ENCODE measurements at places on chromosomes 4 and X.

DNA sequence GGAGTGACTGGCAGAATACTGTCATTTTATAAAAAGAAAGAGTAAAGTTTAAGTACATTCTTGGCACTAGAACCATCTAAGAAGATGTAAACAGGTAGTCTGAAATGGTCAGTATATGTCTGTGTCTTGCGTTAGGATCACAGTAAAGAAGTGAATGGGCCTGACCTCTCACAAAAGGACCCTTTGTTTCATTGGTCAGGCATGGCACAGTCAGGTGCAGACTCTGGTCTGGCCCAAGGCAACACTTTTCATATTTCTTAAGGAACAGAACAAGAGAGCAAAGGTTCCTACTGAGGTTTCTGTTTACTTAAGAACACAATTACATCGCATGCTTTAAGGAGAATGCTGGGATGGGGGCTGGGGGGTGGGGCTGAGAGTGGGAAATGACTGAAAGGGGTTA lies 48.1 kb downstream of the RPGR start:
- no peak for DNase-seq

DNA sequence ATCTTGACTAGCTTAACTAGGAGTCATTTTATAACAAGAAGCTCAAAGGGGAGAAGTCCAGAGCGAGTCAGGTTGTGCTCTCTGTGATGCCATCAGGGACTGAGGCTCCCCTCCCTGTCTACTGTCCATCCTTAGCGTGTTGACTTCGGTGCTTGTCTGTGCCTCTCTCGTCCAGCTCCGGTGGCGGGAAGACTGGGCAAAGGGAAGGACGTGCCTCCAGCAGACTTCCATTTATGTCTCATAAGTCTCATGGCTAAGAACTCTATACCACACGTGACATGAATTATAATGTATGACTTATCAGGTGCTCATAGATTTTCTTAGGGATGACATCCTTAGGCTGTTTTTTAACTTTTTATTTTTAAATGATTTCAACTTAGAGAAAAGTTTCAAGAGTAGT lies 92.6 kb upstream of the TLR2 start:
- no peak for DNase-seq

DNA sequence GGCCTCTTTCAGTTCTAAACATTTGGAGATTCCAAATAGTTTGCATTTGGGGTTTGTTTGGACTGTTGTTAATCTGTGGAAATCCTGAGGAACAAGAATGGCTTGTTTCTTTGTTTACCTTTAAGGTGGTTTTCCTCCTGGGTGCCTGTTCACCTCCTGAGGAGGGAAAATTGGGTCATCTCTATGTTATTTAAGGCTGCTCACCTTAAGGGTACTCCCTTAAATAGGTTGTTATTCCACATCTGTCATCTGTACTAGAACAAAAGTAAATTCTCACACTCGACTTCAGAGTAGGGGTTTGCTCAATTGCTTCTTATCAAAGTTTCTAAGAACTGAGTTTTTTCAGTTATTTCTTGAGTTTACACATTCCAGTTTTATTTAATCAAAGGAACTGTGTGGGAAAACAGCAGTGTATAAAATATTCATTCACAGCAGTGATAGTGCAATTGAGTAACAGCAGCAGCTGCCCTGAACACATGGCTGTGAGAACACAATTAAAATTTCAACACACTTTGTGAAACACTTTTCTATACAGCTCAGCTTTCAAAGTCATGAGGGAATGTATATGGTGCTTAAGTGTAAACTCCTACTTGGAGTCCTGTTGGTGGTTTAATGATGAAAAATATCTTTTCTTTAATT lies 238.5 kb upstream of the PGRMC2 start:
- DNase-seq: no peak

DNA sequence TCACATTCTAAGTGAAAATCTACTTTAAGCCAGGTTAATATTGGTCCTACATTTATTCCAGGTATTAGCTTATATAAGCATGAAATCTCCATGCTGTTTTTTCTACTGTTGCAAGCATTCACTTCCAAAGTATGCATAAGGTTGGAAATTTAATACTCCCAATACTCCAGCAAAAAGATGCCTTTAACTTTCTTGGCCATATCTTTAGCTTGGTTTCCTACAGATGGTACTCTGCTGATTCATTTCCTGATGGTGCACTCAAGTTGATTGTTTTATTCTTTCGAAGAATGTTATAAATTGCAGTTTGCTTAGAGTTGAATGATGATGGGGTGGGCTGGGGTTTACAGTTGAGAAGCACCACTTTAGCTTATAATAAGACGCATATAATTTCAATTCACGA lies 330.2 kb downstream of the PTTG2 start:
- no peak for DNase-seq

DNA sequence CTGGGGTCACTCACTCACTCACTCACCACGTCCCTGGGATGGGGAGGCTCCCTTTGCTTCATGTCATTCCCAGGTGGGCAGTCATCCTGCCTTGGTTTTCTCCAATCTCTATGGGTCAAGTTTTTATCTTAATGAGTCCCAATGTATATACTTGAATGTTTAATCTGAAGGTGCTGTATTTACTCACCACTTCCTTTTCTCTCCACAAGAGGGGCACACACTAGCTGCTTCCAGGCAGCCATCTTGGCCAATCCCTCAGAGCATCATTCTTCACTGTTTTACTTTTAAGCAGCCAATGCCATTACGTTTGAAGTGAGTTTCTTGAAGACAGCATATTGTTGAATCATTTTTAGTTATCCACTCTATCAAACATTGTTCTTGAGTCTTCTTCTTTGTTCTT lies 153.4 kb upstream of the ARSJ start:
- no peak for DNase-seq

GRCh38 chrX:41236629-41237028 lies 97.3 kb upstream of the DDX3X start:
- DNase-seq: peak; percentile 55

DNA sequence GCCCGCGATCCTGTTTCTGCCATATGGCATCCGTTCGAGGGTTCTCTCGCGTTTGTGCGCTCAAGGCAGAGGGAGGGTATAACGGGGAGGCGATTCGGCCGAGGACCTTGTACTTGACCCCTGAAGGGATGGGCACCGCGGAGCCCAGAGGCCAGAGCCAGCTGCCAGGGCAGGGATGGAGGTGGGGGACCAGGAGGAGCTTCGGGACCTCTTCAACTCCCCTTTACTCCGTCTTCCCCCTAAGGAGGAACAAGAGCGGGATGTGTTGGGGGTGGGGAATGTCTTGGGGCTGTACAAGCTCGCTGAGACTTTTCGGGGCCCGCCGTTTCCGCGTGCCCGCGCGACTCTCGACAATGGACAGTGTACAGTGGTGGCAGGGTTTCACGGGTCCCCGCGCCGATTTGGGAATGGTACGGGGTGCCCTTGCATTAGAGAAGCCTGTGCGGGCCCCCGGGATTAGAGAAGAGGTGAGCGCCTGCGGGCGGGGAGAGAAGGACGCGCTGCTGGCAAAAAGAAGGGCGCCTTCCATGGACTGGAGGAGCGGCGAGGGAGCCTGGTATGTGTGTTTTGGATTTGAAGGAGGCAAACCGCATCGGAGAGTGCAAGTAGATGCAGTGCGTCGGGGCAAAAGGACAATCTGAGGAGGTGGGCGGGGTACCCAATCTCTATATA lies 760 bp downstream of the UGT8 start:
- DNase-seq: peak; percentile 40

DNA sequence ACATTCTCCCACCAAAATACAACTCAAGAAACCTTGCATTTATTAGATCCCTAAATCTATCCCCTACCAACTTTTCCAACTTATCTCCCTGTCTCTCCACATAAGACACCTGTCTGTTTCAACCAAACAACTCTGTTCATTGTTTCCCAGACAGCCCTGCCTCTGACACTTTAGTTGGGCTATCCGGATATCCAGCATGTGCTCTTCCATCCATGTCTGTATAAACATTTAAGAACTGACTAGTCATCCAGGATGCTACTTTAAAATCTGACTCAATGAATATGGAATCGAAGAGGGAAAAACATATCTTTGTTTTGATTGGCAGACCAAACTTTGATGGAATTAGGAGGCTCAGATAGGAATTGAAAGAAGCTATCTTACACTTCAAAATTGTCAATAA lies 143.2 kb upstream of the DCAF8L1 start:
- no peak for DNase-seq

DNA sequence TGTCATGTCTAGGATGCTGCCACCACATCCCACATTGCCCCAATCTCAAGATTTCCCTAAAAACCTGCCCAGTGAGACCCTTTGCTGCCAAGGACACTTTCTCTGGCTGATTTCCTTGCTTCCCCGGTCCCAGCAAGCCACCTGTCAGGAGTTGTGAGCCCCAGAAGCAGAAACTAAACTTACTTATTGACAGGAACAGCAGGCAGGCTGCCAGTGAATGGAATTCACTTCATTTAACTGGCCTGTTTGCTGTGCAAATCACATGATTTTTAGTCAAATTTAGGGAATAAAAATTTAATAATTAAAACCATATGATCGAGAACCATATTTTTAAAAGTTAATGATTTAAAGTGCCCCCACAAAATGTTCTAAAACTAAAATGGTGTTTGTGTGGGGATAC lies 48.5 kb downstream of the MAMLD1 start:
- DNase-seq: no peak

DNA sequence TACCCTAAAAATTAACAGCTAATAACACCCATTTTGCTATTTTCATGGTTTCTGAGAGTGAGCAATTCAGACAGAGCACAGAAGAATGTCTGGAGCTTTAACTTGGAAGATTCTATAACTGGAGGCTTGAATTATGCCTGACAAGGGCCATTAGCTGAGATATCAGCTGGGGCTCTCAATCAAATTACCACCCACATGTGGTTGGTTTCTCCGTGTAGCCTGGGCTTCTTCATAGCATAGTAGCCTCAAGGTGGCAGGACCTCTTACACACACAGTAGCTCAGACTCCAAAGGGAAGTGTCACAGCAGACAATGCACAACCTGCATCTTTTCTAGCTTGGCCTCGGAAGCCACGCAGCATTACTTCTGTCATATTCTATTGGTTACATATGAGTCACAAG lies 127.3 kb downstream of the EFHC2 start:
- DNase-seq: no peak

DNA sequence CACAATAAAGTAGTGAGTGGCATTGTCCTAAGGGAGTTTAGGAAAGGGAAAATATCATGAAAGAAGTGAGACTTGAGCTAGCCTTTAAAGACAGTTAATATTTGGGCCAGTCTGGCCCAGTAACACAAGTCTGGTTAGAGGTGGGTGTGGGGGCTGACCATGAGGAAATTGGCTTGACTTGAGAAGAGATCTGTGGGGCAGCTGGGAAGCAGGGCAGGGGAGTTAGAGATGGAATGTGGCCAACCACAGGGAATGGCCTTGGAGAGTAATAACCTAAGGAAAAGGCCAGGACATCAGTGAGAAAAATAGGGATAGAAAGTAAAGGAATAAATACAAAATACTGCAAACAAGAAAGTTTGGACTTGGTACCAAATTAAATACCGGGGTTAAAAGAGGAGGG lies 71.3 kb downstream of the CLCN5 start:
- no peak for DNase-seq

DNA sequence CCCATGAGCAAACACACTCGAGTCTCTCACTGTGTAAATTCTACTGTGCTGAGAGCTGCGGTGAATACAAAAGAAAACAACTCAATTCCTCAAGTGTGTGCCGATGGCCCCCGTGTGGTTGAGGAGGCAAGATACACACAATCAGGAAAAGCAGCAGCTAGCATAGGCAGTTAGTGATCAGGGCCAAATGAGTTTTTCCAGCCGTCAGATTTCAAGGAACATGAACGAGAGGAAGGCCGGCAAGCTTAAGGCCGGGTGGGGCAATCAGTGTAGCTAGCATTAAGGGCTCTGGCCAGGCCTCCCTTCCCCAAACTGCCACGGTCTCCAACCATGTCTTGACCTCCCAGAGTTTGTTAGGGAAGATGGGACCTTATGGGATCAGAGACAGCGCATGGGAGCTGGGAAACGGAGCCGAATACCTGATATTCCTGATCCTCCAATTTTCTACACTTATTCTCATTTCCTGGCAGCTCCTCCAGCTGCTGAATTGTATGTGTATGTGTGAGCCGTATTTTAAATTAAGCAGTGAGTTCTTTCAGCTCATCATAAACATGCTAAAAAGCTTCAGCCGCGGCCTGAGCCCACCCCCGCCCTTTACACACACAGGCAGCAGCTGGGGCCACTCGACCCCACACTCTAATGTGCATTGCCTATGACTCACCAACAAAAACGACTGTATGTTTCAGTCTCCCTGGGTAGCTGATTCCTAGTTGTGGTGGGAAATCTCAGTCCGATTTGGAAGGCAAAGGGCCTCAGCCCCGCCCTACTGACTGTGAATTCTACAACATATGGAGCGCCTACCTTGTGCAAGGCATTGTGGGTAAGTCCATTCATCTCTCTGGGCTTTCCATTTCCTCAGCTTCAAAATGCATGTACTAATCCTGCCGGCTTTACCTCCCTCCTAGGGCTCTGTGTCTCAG lies 59.9 kb downstream of the RTL9 start:
- DNase-seq: no peak

DNA sequence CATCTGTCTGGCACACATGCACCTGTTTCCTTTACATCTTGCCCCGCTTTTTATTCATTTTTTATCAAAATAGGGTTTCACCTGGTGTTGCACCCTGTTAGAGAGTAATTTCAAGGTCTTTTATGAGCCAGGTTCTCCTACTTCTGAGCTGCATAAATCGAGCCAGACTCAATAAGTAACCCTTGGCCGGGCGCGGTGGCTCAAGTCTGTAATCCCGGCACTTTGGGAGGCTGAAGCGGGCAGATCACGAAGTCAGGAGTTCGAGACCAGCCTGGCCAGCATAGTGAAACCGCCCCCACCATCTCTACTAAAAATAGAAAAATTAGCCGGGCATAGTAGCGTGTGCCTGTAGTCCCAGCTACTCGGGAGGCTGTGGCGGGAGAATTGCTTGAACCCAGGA lies 1.0 kb upstream of the PPP2R3B start:
- DNase-seq: no peak

DNA sequence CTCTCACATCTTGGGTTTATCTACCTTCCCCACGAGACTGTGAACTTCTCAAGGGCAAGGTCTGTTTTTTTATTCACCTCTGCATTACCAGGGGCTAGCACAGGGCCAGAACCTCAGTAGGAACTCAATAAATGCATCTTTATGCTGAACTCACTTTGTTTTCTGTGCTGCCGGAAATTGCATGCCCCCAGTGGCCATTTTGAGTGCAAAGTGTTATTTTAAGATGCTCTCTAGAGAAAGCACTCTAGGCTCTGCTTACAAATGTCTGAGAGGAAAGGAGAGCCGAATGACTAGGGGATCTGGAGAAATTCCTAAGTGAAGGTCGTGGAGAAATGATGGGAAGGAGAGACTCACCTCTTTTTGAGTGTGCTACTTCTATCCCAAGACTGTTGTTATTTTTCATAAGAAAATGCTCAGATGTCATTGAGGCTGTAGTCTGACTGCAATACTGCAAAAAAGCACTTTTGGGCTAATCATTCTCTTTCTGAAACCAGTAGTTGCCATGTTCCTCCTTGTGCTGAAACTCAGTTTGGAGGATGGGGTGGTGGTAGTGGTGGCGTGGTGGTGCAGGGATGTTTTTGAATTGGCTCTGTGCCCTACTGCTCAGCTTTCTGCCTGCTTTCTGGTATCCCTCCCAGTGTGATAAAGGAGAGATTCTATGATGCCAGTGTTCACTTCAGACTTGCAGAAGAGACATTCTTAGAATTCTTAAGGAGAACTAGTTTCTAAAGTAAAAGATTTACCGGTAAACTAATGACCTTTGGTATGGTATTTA lies 41.3 kb downstream of the DOCK11 start:
- DNase-seq: peak; percentile 56

All from GM06990 (cell line).